ENCODE measurements at places on chromosomes 5 and 9.

GRCh38 chr5:96857924-96858323 lies 18.4 kb upstream of the ERAP2 start:
- DNase-seq: no peak

DNA sequence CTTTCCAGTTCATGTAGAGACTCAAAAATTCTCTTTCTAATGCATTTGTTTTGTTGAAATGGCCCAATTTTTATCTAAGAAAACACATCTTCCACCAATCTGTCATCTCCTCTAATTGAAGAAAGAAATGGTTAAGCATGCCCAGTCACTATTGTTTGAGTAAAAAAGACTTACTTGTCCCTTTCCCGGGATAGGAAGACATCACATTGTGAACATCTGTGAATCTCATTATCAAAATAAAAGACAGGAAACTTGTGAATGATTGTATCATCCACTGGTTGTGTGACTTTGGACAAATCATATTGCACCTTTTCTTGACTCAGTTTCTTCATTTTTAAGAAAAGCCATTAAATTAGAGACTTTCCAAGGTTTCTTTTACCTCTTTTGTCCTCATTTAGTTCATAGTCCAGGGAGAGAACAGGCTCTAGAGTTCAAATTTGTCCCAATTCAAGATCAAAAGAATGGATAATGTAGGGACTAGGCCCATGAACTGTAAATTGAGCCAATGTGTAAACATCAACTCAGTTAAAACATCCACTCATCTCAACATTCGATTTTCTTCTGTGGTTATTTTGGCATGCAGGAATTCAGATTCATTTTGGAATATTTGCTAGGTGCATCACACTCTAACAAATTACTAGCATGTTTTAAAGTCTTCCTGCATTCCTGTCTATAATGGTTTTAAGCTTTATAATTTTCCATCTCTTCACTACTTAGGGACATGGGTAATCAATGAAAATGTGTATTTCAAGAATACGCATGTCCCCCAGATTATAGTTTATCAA lies 838.0 kb upstream of the WWC1 start:
- no peak for DNase-seq

DNA sequence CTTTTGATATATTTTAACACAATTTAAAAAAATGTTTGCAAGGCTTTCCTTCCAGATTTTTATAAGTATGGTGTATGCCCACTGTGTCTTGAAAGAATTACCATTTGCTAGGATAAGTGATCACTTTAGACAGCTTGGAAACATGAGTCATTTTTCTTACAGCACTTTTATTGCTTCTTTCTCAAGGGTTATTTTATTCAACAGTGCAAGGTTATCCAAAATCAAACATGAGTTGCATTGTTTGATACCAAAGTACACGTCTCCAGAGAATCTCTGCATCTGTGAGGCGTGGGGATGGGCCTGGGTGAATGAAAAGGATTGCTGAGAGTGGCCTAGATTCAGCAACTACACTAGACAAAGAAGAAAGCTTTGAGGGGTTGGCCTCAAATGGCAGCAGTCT lies 329.6 kb downstream of the ADAMTS6 start:
- DNase-seq: no peak

GRCh38 chr9:15153961-15154360 lies 153.1 kb downstream of the TTC39B start:
- no peak for DNase-seq

DNA sequence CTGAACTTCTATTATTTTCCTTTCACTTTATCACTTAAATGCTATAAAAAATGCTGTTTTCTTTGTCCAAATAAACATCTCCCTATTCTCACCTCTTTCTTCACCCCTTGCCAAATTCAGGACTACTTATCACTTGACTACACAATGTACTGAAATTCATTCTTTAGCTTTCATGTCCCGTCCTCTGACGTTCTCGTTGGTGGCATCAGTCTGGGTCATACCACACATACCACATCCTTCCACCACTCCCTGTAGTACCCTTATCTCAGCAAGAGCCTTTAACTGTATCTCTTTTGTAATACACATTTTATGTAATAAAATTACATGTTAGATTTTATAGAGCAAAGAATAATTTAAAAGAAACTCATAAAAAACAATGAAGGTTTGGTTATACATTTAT lies 231.1 kb upstream of the PAPPA start:
- no peak for DNase-seq

GRCh38 chr5:113487781-113488644 lies at the start of gene MCC:
TSS of gene MCC (minus strand) at chr5:113488453.
- peak; percentile 90 for DNase-seq

DNA sequence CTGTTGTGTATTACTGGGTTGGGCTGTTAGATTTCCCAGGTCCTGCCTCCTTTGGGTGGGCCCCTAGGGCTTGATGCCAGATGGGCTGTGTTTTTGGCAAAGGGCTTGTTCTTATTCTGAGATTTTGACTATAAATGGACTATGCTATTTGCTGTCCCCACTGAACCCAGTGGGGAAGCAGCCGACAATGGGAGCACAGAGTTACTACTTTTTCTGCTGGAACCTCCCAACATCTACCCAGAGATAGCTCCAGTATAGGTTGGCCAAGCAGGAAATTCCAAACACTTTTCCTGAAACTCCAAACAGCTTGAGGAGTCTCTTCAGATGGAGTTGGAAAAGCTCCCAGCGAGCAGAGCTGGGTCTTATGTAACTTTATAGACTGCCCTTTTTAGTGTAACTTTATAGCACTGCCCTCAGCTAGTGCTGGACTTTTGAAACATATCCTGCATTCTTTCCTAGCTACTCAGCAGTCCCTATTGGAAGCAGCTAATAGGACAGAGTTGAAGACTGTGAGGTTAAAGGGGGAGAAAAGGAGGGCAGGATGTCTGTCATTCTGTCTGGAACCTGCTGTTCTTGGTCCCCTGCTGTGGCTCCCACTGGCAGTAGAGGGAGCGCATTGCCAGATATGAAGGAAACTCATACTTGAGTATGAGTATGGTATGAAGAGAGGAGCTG lies 21.0 kb downstream of the RUSC2 start:
- DNase-seq: peak; percentile 85

DNA sequence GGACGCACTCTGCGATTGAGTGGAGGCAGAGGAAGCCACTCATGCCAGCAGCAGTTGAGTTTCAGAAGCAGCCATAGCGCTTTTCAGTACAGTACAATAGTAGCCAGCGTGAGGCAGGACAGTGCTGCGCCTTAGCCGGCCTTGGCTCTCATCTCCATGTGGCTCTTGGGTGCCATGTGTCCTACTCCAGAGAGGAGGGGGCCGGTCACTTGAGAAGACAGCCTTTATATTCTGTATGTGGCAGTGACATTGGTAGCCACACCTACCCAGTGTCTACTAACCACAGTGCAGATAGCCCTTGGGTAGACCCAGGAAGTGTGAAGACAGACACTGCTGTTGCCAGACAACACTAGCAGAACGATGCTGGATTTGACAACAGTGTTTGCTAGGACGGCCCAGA lies 42.3 kb downstream of the FAM78A start:
- no peak for DNase-seq
